Progenitor cell of endocrine pancreas (in vitro differentiated cells): ENCODE measurements at places on chromosomes 5 and 9. TPM values are rescaled to one million over a fixed set of nuclear protein-coding genes. Genes with fewer than 3 reads are reported as not detected.

- DNase-seq = peak; percentile 30
- H3K36me3 ChIP-seq = no peaks in the 10 kb centered on the region
- peak overlapping the region; percentile 98 for H3K4me3 ChIP-seq
- no peaks in the 10 kb centered on the region for H3K27me3 ChIP-seq
- peak overlapping the region; percentile 98 for H3K27ac ChIP-seq
Measured at GRCh38 chr5:154756009-154756867, 1.1 kb downstream of the LARP1 start.

- DNase-seq = no peak
- H3K27ac ChIP-seq = no peak overlapping the region
Measured at GRCh38 chr9:29691758-29692407, 2118.6 kb upstream of the C9orf72 start.

DNA sequence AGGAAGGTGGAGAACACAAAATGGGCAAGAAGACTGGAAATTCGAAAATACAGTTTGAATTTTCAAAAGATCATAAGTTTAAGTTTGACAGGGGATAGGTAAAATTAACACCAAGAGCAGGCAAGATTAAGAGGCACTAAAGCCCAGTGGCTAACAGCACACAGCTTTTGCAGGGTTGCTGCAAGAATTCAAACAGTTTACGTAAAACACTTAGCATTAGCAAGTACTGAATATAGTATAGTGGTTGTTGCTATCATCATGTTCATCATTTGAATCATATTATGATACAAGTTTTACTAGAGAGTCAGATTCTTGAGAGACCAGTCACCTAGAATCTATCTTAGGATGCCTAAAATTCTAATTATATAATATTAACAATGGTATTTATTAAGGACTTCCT lies 61.2 kb upstream of the IFNK start:
- peaks cover 15% of the 10 kb centered on the region for H3K4me1 ChIP-seq
- H3K27me3 ChIP-seq = no peaks in the 10 kb centered on the region
- no peak for DNase-seq

DNA sequence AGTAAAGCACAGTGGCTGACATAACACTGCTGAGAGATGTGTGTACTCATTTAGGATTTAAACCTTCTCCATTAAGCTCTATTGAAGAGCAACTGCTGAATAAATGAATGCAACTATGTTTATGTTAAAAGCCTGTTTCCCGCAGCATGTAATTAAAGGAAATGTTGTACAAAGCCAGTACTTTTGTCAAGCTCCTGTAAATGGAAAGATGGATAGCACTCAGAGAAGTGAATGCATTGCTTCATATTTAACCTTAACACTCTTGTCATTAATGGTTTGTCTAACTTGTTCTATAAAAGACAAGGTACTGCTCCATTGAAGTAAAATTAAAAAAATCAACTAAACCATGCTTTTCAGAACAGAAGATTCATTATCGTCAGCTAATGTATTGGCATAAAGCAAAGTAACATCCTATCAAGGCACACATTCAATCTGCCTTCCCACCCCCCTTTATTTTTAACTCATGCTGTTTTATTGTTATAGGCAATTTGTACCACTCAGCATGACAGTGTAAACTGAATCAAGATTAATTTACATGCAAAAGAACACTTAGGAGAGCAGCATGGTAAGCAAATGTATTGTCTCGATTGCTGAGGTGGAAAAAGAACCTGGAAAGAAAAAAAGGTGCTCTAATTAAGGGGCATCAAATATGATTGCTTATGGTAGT lies 240.9 kb upstream of the TBCA start:
- DNase-seq = no peak
- H3K4me3 ChIP-seq = no peak overlapping the region
- peaks cover 7% of the 10 kb centered on the region for H3K4me1 ChIP-seq
- H3K36me3 ChIP-seq = peaks cover 3% of the 10 kb centered on the region
- H3K27ac ChIP-seq = no peak overlapping the region
- H3K27me3 ChIP-seq = no peaks in the 10 kb centered on the region

DNA sequence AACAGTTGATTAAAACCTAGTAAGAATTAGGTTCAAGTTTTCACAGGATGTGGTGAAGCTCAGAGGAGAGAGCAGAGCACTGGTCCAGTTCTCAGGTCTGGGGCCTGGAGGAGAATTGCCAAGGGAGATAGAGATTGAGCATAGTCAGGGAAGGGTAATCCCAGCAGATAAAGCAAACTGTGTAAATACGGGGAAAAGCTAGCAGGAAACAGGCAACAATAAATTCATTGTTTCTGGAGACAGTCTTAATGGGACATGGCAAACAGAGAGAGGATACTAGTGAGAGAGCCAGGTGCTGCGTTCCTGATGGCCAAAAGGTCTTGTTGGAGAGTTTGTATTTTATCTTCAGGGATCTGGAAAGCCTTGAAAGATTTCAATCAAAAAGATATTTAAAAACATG lies 333.0 kb downstream of the PDE4D start:
- no peaks in the 10 kb centered on the region for H3K27me3 ChIP-seq
- DNase-seq = no peak
- peak overlapping the region; percentile 76 for H3K27ac ChIP-seq
- peaks cover 20% of the 10 kb centered on the region for H3K4me1 ChIP-seq
- no peak overlapping the region for H3K4me3 ChIP-seq
- no peaks in the 10 kb centered on the region for H3K36me3 ChIP-seq

DNA sequence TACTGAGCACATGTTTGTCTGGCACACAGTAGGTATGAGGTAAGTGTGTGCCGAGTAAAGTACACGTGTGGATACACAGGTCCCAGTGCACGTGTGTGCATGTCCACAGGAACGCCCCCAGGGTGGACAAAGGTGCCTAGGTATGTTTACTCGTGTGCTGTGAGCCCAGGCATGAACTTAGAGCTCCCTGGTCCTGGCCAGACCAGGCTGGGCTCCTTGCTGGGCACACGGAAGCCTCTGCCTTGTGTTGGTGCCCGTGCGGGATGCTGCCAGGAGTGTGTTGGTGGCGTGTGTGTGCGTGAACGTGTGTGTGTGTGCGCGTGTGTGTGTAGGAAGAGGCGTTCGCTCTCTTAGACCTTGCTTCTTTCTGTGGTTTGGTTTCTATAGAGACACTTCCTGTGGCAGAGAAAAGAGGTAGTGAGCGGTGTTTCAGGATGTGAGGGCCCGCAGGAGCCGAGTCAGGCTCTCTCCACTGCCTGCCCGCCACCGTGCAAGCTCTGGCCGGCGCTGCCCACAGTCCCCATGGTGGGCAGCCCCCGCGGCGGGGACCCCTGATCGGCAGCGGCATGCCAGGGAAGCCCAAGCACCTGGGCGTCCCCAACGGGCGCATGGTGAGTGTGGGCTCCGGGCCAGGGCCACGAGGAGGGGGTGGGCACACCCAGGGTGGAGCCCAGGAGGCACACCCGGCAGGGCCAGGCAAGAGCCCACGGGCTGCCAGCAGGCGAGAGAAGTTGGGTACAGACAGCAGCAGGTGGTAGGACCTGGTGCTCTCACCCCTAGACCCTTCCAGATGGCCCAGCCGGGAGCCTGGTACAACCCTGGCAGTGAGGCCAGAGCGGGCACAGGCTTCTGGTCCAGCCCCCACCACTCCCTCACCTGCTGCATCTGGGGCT lies at the start of gene RGS14:
Gene RGS14 (plus strand): TSS at position 466 of the 893 bp plus-strand sequence. CDS start 101 bp downstream, at position 567.
- no peak for DNase-seq
- no peak within 1 kb of the TSS for H3K4me3 ChIP-seq
- H3K36me3 ChIP-seq = no peaks in the 10 kb centered on the region

DNA sequence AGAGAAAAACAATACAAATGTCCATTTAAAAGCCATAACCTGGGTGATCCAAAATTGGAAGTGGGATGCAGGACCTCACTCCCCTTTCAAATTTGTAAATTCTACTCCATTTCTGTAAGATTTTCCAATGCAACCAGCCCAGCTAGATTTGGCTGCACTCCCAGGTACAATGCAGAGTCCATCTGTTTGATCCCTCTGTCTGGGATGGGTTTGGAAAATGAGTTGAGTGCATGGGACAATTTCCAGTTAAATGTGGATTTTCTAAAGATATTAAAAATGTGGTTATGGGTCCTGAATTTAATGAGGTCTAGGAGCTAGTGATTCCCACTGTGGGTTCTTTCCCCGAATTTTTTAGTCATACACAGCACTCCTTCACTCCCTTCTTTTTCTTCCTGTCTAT lies 104.0 kb upstream of the ATP10B start:
- H3K36me3 ChIP-seq = no peaks in the 10 kb centered on the region
- no peak overlapping the region for H3K27ac ChIP-seq
- H3K4me3 ChIP-seq = no peak overlapping the region

- H3K36me3 ChIP-seq = peaks cover 22% of the 10 kb centered on the region
- DNase-seq = no peak
- H3K27me3 ChIP-seq = no peaks in the 10 kb centered on the region
- no peak overlapping the region for H3K27ac ChIP-seq
- no peak overlapping the region for H3K4me3 ChIP-seq
- H3K4me1 ChIP-seq = no peaks in the 10 kb centered on the region
Measured at GRCh38 chr5:171050916-171051315, 189.1 kb downstream of the RANBP17 start.

DNA sequence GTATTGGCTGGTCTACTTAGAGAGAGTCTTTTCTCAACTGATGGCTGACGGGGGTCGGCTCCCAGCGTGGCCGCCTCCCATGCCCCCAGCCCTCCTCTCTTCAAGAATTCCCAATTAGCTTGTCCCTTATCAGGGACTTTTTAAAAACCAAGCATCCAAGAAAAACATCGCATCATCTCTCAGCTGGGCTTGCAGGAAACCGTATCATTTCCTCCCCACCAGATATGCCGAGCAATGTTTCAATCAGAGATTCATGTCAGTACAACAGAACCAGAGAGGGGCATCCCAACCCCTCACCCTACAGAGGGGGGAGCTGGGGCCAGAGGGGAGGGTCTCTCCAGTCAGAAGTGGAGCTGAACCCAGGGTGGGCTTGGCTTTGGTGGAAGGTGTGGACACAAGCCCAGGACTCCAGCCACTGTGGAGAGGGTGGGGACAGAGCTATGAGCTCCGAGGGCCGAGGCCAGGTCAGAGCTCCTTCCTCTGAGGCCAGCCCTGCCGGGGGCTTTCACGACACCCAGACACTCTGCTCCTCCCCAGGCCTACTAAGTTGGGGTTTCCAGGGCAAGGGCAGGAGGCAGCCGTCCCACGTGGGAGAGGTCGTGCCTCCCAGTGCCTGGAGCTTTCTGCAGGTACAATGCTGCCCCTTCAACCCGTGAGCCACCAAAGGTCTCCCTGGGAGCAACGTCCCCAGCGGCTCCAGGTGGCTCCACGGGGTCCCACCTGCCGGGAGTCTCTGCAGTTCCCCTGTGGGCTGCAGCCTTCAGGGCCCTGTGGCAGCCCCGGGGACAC lies 39.0 kb upstream of the TMEM250 start:
- no peak overlapping the region for H3K27ac ChIP-seq
- peaks cover 34% of the 10 kb centered on the region for H3K4me1 ChIP-seq
- no peak for DNase-seq
- no peaks in the 10 kb centered on the region for H3K36me3 ChIP-seq

- no peak overlapping the region for H3K4me3 ChIP-seq
- H3K27me3 ChIP-seq = peaks cover 17% of the 10 kb centered on the region
- no peaks in the 10 kb centered on the region for H3K36me3 ChIP-seq
- no peak overlapping the region for H3K27ac ChIP-seq
- DNase-seq = no peak
- no peaks in the 10 kb centered on the region for H3K4me1 ChIP-seq
Measured at GRCh38 chr9:130371196-130371966, 73.4 kb upstream of the ASS1 start.

GRCh38 chr9:105879181-105879580 lies 184.8 kb downstream of the TMEM38B start:
- no peak overlapping the region for H3K4me3 ChIP-seq
- no peak for DNase-seq
- no peaks in the 10 kb centered on the region for H3K27me3 ChIP-seq
- H3K36me3 ChIP-seq = no peaks in the 10 kb centered on the region
- no peak overlapping the region for H3K27ac ChIP-seq
- peaks cover 5% of the 10 kb centered on the region for H3K4me1 ChIP-seq

GZMA gene
- not detected in 2 replicates for total RNA-seq

MEIKIN gene
- not detected in 2 replicates for total RNA-seq

PTGES gene
- total RNA-seq = 0.19 TPM in 1 of 2 replicates, not detected in the other

SLC9A3 gene
- total RNA-seq = 1.6 and 1.7 TPM in 2 replicates
